ENCODE measurements at places on chromosomes 13 and 19.

DNA sequence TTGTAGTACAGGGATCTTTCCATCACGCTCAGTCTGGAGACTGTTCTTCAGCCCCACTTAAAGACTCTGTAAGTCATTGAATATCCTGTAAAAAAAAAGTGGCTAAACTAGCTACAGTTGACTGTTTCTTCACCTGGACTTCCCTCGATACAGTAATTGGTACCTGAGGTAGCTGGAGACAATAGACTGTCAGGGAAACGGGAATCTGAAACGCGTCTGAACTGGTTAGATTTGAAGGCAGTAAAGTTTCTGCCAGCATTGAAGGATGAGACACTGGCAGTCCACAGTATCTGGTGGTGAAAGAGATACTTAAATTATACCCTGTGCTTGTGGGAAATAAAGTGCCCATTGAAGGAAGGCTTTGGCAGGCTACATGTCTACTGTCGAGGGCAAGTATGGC lies 550.5 kb downstream of the IRS2 start:
- DNase-seq: no peak

DNA sequence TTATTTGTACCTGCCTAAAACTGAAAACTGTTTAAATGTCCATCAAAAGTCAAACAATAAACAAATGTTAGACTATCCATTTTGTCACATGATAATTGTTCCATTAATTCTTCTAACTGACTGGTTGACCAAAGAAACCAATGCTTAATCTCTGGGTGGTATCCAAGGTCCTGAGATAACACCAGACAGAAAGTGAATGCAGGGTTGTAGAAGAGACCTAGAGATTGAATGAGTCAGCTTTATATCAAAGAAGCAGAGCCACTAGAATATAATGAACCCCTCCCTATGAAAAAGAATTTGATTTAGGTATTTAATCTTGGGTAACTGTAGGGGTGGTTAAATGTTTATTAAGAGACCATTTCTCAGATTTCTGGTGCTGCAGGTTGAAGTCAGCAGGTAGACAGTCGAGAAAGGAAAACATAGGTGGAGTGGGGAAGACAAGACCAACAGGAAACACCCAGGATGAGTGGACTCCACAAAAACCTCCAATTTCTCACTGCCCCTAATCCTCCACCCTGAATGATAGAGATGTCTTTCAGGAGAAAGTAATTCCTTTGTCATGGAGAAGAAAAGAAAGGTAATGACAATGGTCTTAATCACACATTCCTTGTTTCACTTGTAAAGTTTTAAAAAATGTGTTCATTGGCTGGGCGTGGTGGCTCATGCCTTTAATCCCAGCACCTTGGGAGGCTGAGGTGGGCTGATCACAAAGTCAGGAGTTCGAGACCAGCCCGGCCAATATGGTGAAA lies 536.4 kb downstream of the IRS2 start:
- DNase-seq: no peak

GRCh38 chr19:34246340-34246739 lies 8.0 kb upstream of the GARRE1 start:
- DNase-seq: no peak

GRCh38 chr13:91355826-91356710 lies 8.6 kb downstream of the MIR17HG start:
- DNase-seq: no peak

- DNase-seq: no peak
These were observed 74.5 kb upstream of the ANKRD10 start for GRCh38 chr13:110989331-110989730.

DNA sequence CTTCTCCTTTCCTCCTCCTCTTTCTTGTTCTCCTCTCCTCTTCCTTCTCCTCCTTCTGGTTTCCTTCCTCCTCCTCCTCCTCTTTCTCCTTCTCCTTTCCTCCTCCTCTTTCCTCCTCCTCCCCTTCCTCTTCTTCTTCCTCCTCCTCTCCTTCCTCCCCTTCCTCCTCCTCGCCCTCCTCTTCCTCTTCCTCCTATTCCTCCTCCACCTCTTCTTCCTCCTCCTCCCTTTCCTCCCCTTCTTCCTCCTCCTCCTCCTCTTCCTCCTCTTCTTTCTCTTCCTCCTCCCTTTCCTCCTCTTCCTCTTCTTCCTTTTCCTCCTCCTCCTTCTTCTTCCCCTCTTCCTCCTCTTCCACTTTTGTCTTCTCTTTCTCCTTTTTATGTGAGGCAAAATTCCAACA lies 55.0 kb upstream of the ADGRE1 start:
- DNase-seq: no peak

DNA sequence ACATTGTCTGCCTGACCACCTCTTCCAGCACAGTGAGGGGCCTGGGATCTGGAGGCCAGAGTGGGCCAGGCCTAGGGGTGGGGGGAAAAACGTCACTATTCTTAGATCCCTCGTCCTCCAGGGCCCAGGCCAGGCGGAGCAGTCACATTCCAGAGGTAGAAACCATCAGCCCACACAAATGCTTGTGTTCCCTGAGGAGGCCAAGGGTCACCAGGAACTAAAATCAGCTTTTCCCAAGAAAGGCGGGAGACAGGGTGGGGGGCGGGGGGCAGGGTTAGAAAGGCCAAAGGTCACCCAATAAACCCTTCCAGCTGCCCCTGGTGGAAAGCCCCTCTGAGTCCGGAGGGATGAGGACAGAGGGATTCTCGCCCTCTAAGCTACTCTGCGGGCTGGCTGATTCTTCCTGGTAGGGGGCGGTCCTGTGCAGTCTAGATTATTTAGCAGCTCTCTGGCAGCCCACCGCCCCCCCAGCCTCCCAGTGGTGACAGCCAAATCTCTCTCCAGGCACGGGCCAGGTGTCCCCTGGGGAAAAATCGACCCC lies 23.5 kb upstream of the CCL25 start:
- DNase-seq: peak; percentile 21

GRCh38 chr13:80469853-80470381 lies 129.0 kb upstream of the SPRY2 start:
- peak; percentile 98 for DNase-seq

- no peak for DNase-seq
These were observed 233.1 kb downstream of the POU4F1 start for GRCh38 chr13:78370231-78370630.

DNA sequence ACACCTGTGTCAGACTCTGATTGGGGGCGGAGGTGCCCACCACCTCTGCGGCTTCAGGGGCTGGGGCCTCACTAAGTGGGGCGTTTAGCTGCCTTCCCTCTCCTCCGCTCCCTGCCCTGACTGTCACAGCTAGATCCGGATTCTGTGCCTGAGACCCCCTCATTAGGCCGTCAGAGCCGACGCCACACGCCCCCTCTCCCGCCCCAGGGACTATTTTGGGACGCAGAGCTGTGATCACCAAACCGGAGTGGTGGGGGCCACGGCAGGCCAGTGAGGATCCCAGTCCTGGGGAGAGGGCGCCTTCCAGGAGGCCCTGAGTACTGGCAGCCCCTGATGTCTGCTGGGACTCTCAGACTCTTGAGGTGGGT lies 762 bp downstream of the KANK3 start:
- no peak for DNase-seq

DNA sequence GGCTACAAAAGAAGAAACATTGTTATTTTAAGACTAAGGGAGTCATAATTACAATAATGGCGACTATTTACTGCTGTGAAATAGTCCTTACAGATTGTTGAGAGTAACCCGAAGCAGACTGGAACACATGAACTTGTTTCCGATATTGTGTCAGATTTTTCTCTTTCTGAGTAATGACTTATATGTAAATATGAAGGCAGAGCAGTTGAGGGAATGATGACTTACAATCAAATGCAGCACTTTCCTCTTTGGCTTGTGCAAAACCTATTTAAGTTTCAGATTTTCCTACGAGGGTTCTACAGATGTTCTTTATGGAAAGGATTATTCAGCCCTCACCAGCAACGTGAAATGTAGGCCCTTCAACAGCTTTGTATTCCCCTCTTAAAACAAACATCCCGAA lies 198.6 kb downstream of the RGCC start:
- DNase-seq: no peak

DNA sequence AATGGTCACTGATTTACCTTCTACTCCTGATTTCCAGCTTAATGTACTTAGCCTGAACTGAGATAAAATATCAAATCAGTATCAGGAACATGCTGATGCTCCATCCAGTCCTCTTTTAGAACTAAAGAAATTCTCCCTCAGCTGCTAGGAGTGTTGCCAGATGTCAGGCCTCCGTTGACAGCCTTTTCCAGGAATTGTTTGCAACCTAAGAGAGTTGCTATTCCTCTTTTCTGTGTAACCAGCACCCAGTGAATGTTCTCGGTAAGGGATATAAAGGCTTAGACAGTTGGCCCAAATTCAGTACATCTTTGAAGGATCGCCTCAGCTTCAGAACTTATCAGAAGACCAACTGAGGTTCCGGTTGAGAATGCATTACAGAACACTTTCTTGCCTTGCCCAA lies 559.0 kb downstream of the PCDH17 start:
- DNase-seq: peak; percentile 24

DNA sequence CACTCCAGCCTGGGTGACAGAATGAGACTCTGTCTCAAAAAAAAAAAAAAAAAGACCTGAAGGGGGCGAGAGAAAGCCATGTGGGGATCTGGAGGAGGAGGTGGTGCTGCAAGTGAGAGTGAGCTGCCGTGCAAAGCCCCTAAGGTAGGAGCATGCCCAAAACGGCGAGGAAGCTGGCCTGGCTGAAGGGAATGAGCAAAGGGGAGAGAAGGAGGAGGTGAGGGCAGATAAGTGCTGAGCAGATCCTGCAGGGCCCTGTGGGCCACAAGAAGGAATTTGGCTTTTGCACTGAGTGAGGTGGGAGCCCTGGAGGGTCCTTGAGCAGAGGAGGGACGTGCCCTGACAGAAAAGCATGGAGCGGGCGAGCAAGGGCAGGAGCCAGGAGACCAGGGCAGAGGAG lies 19.4 kb upstream of the ADGRE5 start:
- peak; percentile 62 for DNase-seq

DNA sequence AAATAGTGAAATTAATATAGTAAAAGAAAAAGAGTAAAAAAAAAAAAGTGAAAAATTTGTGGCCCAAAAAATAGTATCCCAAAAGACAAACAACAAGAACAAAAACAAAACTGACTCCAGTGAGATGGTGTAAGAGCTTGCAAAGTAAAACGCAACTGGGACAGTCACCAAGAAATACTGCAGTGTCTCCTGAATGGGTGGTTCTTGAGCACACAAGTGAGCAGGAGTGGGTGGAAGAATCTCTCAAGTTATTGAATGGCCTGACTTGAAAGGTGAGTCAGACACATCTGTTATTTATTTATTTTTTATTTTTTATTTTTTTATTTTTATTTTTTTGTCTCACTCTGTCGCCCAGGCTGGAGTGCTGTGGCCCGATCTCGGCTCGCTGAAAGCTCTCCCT lies 1.9 kb downstream of the ZNF493 start:
- DNase-seq: no peak

GRCh38 chr19:37007587-37008220 lies 70.5 kb upstream of the ZNF420 start:
- peak; percentile 61 for DNase-seq

GRCh38 chr19:58428617-58429016 lies 11.3 kb downstream of the ZNF132 start:
- DNase-seq: no peak

- no peak for DNase-seq
These were observed 1138.0 kb upstream of the SLC10A2 start for GRCh38 chr13:104204177-104204576.

- DNase-seq: no peak
These were observed 2.8 kb downstream of the ADGRL1 start for GRCh38 chr19:14203177-14203576.
